ENCODE measurements at places on chromosomes 11 and 22.

GRCh38 chr22:46617207-46617985, 2.8 kb upstream of the GRAMD4 start:
- DNase-seq = no peak

DNA sequence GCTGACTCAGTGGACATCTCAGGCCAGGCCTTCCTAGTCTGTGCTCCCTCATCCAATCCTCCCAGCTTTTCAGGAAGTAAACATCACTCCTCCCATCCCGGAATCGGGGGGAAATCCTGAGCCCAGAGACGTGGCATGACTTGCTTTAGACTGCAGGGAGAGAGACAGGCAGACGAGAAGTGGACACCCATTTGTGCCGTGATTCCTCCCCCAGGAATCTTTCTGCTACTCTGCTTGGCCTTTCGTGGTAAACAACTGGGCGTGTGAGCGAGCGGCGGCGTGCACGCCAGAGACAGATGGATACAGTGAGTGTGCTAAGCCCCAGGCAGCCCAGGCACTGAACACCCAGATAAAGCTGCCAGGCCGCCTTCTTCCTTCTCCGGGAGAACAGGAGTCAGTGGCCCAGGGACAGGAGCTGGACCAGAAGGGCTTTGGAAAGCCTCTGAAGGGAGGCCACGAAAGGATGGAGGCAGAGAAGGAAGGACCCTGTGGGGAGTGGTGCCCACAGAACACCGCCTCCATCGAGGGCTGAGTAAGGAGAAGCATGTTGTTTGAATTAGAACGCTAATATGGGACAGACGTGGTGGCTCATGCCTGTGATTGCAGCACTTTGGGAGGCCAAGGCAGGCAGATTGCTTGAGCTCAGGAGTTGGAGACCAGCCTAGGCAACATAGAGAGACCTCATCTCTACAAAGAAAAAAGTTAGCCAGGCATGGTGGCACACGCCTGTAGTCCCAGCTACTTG, 53.0 kb upstream of the PRR5 start:
- DNase-seq = no peak

GRCh38 chr22:32205974-32206773, 1.3 kb upstream of the RFPL2 start:
- DNase-seq = peak; percentile 33

GRCh38 chr11:27209562-27210005, 153.4 kb downstream of the CCDC34 start:
- no peak for DNase-seq

DNA sequence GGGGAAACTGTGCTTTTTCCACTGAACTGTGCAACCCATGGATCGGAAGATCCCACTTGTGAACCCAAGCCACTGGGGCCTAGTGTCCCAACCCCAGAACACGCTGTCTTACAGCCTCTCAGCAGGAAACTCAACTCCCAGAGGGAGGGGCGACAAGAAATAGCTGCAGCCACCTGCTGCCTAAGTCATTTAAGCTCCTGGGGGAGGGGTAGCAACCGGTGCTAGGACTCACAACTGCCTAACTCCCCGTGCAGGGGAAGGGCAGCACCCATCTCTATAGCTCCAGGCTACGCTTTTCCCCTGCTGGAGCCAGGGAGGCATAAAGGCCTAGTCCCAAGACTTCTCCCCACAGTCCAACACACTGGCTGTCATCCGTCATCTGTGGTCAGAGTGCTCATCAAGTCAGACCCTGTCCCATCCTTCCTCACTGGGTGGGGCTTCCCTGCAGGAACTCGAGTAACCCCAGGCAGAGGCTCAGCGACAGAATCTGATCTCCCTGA, 363.0 kb downstream of the LUZP2 start:
- no peak for DNase-seq

DNA sequence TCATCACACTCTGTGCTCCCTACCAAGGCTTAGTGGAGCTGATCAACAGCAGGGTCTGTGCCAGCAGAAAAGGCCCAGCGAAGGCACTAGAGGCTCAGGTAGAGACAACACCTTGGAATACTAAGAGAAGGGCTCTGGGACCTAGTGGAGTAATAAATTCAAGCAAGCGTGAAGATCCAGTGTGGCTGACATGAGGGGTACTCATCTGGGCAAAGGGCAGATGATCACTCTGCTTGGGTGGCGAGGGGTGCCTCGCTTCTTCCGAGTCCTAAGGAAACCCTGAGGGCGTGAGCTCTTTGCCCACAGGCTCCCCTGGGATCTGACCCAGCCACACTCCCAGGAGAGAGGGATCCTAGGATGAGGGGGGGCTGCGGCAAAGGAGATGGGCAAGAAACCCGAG, 3.5 kb upstream of the TPBGL start:
- no peak for DNase-seq

DNA sequence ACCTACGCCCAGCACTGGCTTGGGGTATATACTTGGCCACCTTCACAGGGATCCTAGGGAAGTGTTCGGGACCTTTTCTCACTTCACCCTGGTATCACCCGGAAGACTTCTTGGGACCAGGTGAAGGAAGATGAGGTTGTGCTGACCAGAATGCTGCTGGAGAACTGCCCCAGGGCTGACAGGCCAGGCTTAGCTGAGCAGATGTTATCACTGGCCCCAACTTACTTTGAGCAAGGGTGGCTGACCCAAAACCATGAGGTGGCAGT, 4.5 kb downstream of the FTH1 start:
- DNase-seq = no peak

DNA sequence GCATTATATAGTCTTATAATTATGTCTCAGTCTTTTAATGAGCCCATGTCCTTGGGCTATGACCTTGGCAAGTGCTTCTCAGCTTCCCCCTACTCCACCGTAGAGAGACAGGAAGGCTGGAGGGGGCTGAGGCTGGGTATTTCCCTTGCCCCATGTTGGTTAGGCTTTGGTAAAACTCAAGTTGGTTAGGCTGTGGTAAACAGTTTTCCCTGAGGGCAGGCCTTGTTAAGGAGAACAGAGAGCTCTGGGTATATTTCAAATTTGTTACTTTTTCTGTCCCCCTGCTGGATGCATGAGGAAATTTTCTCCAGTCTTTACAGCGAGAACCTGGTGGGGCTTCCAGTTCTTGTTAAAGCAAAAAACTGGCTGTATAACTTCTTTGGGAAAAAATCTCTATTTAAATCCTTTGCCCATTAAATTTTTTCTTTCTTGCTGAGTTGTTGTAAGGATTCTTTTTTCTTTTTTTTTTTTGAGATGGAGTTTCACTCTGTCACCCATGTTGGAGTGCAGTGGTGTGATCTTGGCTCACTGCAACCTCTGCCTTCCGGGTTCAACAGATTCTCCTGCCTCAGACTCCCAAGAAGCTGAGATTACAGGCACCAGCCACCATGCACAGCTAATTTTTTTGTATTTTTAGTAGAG, 12.2 kb upstream of the DCHS1 start:
- no peak for DNase-seq

GRCh38 chr22:49307481-49307830, 520.2 kb downstream of the BRD1 start:
- no peak for DNase-seq

DNA sequence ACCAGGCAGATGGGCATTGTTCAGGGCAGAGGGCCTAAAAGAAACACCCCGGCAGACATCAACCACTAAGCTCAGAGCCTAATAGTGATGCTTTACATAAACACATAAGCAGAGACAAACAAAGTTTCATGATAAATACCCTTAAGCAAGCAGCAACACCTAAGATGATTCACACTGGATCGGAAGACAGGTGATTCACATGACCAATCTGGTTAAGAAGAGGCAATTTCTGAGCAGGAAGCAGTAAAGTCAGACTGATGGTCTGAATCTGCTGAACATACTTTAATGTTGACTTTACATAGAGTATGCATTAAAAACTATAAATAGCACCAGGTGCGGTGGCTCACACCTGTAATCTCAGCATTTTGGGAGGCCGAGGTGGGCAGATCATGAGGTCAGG, 56.1 kb downstream of the SYN3 start:
- DNase-seq = no peak
